ENCODE measurements at places on chromosomes 7 and 10.

DNA sequence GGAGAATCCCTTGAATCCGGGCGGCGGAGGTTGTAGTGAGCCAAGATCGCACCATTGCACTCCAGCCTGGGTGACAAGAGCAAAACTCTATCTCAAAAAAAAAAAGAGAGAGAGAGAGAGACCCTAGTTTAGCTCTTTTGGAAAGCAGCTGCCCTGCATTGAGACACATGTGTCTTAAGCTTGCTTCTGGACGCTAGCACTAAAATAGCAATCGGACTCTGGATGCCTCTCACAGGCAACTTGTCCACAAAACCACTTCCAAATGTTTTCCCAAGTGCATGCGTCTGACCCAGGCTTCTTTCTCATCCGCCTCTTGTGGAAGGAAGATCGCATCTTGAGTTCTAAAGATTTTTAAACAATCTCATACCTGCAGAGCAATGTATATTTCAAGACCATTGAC lies 182.7 kb downstream of the CUX1 start:
- no peak for DNase-seq

DNA sequence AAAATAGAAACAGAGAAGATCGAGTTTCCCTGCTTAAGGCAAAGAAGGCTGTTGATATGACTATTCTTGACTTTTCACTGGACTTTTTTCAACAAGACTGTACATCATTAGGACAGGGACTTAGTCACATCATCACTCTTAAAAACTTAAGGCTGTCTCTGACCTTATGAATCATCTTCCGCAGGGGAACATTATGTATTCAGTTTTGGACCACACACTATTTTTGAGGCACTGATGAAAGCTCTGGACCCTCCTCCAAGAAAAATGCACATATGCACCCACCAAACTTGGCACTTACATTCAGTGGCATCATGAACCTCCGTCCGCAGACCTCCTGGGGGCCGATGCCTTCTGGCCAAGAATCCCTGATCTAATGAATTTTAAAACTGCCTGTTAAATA lies 96.4 kb downstream of the CALD1 start:
- no peak for DNase-seq

DNA sequence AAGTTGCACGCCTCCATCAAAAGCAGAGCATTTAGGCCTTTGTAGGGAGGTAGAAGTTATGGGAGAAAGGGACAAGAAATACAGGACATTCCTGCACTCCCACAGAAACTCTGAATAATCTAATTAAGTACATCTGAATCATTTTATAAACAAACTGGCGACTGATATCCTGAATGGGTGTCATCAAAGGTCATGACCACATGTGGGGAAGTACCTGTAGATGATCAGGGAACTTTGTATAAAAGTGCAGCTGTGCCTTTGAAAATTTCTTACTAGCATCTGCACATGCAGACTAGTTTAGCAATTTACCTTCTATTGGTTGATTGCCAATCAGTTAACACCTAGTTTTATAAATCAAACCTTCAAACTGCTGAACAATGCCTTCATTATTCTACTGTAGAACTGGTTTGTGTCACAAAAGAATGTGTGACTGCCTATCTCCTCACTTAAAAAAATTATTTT lies 17.1 kb downstream of the STEAP4 start:
- DNase-seq: no peak

GRCh38 chr7:94335586-94335985 lies 59.1 kb upstream of the COL1A2 start:
- no peak for DNase-seq

DNA sequence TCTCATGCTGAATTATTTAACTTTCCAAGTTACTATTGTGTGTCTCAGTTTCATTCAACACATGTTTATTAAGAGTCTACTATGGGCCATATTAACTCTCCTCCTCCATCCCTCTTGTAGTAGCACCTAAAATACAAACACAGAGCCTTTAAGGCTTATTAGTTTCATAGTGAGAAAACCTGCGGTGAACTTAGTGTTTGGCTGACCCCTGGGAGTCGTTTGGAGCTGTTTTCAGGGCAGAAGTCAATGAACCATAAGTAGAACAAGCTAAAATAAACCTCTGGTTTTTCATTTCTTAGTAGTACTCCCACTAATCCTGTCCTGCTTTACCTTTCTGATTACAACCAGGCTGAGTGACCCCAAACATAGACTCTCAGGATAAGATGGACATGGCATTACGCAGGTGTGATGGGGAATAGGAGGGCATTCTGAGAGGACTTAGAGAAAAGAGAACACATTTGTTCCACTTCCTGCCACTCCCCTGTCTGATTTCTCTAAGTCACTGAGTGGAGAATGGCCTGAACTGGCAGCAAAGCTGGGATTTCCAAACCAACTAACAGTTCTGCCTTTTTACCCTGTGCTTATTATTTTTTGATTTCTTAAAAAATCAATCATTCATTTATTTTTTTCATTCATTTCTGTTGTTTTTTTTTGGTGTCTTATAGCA lies 74.5 kb downstream of the LRMDA start:
- DNase-seq: no peak

DNA sequence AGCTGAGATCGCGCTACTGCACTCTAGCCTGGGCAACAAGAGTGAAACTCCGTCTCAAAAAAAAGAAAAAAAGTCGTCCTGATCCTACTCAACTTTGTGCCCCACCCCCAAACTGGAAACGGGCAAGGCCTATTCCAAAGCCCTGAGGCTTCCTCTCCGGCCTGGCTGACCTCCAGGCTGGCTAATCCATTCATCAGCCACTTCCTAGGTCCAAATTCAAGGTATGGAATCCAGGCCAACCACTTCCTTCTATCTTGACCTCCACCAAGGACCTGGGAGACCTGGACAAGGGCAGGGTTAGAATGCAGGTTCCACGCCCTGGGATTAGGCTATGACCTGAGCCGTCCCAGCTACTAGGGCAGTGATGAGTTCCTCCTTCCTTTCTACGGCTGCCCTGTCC lies 20.4 kb upstream of the EIF4H start:
- DNase-seq: no peak

DNA sequence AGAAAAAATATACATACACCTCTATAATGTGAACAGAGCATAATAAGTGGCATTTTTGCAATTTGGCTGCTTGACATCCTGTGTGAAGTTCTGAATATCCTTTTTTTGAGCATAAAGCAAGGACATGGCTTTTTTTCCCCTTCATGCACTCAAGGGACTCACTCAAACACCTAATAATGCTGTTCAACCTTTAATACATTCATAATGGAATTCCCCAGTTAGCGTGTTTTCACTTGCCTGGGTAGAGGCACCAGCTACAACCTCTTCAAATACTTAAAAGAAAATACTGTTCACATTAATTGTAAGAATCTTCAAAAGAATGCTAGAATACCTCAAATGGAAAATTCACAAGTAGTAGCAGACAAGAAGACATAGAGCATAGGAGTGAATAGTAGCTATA lies 316.8 kb downstream of the PCDH15 start:
- DNase-seq: no peak

GRCh38 chr7:144489504-144489903 lies 86.0 kb upstream of the NOBOX start:
- DNase-seq: no peak

DNA sequence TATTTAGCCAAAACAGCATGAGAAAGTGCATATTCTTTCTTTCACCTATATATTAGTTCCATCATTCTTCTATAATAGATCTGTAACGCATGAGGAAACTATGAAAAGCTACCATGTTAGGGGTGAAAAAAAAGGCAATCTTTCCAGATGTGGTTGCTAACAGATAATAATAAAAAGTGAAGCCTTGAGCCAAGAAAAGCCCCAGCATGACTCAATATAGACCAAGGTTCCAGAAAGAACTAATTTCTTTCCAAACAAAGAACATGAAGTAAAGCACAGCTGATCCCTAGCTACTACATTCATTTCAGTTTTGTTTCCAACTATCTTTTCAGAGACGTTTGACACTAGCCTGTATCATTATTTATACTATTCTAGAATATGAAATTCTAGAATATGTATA lies 16.4 kb downstream of the ARL4A start:
- DNase-seq: no peak

DNA sequence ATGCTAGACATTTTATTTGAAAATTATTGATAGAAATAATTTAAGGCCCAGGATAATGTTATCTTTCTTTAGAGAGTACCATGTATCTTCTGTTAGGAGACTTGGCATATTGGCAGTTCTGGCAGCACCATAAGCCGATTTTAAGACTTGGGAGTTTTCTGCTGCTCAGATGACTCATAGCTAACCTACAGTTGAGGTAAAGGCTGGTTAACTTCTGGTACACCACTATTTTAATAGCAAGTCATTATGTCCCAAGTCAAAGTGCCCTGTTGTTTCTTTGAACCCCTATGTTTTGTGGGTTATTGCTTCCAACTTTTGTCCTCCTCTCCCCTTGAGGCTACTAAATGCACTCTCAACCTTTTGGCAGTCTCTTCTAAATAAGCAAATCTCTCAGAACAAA lies 25.2 kb downstream of the ATRNL1 start:
- DNase-seq: no peak

DNA sequence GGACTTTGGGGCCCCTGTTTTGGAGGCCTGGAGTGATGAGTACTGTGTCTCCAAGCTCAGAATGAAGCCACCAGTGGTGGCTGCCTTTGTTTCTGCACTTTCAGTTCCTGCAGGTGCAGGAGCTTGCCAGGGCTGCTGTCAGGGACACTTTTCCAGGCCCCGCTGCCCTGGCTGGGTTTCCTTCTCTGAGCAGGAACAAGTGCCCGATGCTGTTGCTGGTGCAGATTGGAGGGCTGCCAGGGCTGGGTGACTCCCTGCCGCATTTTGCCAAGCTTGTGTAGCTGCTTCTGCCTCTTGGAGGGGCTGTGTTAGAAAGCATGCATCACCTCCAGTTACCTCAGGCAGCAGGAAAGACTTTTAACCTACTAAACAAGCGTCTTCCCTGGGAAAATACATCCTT lies 211.1 kb downstream of the MGMT start:
- no peak for DNase-seq

DNA sequence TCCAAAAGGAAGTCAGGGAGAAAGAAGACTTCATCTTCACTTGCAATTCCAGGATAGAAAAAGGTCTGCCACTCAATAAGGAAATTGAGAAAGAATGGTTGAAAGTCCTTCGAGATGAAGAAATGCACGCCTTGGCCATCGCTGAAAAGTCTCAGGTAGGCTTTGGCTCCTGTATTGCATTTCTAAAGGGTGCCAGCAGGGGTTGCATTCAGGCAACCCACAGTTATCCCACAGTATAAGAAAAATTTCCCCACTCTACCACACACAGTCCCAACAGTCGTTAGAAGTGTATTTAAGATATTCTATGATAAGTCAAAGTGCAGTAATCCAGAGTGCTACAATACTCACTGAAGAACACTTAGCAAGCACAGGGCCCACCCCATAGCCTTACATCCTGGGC lies 93.4 kb upstream of the FGL2 start:
- DNase-seq: no peak

DNA sequence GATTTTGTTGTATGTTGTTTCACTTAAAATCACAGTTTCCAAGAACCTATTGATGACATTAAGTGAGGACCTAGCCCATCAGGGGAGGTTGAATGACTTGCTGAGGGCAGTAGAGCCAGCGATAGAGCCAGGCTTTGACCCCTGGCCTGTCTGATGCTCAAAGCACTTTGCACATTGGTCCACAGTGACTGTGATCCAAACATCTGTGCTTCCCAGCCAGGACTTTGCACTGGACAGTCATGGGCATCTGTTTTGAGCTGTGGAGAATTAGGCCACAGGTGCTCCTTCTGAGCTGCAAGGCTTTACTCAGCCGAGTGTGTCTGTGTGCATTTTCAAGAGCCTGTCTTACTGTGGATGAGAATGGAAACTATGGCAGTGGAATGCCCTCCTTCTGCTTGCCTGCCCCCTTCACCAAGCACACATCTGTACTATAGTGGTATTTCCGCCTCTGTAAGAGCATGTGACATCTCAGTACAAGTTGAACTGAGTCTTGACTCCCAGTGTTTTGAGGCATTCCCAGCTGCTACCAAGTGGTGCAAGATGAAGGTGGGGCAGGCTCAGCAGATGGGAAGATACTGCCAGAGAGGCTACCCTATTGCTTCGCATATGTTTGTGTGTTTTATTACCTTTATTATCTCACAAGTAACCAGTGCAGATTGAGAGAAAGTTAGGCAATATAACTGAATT lies 72.7 kb upstream of the AOAH start:
- DNase-seq: no peak

- DNase-seq: no peak
Measured at GRCh38 chr10:107481881-107482280, 317.4 kb upstream of the SORCS1 start.

GRCh38 chr7:45092100-45092930 lies 3.5 kb upstream of the NACAD start:
- DNase-seq: no peak

DNA sequence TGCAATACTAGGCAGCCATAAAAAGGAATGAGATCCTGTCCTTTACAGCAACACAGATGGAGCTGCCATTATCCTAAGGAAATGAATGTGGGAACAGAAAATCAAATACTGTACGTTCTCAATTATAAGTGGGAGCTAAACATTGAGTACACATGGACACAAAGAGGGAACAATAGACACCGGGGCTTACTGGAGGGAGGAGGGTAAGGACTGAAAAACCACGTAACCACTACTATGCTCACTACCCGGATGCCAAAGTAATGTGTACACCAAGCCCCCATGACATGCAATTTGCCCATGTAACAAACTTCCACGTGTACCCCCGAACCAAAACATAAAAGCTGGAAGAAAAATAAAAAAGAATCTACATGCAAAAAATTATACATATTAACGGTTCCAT lies 587.0 kb downstream of the PARD3 start:
- no peak for DNase-seq

DNA sequence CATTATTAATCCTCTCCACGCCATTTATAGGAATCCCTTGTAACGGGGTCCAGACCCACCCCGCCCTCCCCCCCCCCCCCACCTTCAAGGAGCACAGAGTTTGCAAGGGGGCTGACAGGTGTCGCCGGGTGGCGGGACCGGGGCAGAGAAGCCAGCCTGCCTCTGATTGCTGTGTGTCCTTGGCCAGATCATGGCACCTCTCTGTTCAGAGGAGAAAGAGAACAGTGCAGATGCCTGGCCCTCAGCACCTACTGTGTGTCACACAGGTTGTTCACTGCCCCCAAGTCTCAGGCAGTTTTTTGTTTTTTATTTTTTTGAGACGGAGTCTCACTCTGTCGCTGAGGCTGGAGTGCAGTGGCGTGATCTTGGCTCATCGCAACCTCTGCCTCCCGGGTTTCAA lies 5.4 kb upstream of the MICALL2 start:
- no peak for DNase-seq

DNA sequence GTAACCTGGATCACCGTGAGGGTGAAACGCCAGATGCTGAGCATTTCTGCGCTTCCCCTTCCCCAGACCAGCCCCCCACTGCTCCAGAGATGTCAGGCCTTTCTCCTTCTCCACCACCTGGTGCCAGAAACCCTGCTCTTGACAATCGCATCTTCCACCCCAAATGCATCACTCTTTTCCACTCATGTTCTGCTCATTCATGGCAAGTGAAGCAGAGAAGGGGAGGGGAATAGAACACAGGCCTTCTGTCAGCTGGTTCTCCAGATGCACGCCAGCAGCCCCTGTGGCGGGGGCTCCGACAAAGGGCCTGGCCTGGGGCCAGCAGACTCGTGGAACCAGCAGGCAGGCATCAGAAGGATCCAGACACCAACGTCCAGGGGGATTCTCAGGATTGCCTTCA lies 68.5 kb upstream of the SVIL start:
- DNase-seq: no peak
